ENCODE measurements at places on chromosomes 6 and 20.

- no peak for DNase-seq
Measured at GRCh38 chr6:34414999-34415858, 10.6 kb downstream of the RPS10 start.

DNA sequence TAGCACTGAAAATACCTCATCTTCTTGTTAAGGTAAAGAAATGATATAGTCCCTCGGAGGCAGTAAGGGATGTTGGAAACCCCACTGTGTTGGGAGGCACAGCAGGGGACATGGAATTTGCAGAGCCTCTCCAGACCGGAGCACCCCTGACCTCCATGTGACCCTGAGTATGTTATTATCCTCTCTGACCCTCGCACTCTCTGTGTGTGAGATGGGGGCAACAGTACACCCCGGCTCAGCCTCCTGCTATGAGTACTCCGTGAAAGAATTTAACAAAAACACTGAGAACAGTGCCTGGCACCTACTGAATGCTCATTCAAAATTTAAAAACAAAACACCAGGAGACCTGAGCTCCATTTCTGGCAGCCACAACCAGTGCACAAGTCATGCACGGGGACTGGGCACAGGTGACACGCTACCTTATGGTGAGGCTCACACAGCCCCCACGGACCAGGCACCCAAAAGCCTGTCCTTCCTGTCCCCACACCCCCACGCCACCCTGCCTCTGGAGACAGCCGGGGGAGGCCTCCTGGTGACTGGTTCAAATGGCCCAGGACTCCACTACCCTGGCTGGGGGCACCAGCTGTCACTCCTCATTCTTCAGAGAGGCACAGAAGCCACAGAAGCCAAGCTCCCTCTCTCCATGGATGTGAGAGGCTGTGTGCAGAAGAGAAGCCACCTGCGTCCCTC is 6.1 kb downstream of the NINL start:
- DNase-seq = no peak

GRCh38 chr6:1619098-1619672 is 9.5 kb downstream of the FOXC1 start:
- no peak for DNase-seq

GRCh38 chr6:137235686-137236085 is 16.5 kb upstream of the IFNGR1 start:
- DNase-seq = no peak

DNA sequence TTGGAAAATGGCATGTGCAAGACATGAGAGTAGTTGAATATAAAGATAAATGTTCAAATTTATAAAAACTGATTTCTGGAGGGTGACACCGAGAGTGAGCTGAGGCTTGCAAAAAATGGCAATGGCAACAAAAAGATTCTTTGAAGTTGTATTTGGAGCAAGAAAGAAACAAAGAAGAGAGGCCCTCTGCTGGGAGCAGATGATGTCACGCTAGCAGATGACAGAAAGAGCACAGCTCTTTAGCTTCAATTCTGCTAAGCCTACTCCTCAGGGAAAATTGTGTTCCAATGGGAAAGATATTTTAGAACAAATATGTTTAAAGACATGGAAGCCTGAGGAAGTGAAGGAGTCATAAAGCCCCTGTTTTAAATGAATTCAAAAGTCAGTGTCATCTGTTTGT is 125.3 kb upstream of the NOX3 start:
- DNase-seq = no peak

- no peak for DNase-seq
Measured at GRCh38 chr20:46446851-46447250, 40.4 kb upstream of the ELMO2 start.

DNA sequence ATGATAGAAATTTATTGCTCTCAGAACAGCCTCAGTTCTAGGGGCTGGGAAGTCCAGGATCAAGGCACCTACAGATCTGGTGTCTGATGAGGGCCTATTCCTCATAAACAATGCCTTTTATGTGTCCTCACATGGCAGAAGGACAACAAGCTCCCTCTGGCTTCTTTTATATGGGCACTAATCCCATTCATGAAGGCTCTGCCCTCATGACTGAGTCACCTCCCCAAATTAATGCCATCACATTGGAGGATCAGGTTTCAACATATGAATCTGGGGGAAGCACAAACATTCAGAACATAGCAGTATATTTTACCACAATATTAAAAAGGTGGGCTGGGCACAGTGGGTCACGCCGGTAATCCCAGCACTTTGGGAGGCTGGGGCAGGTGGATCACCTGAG is 58.5 kb upstream of the CCN6 start:
- DNase-seq = no peak

DNA sequence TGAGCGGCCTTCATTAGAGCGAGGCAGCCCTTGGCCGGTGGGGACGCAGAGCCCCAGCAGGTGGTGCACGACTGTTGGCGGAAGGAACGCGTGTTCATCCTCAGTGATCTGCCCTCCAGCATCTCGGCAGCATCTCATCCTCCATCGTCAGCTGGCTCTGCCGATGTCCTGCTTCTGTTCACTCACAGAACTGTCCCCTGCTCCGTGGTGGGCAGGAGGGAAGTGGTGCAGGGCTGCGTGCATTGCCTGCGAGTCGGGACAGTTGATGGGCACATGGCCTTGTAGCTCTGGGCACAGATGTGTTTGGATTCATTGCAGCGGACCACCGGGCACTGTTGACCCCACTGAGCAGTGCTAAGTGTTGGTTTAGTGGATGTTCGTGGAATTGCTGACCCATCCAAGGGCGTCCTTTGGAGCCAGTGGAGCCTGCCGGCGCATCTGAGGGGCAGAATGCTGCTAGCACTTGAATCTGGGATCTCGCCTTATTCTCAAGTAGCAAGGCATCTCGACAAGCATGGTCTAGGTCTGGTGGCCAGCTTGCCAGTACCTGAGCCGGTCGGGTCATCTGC is 6.7 kb upstream of the SLC17A9 start:
- DNase-seq = no peak

DNA sequence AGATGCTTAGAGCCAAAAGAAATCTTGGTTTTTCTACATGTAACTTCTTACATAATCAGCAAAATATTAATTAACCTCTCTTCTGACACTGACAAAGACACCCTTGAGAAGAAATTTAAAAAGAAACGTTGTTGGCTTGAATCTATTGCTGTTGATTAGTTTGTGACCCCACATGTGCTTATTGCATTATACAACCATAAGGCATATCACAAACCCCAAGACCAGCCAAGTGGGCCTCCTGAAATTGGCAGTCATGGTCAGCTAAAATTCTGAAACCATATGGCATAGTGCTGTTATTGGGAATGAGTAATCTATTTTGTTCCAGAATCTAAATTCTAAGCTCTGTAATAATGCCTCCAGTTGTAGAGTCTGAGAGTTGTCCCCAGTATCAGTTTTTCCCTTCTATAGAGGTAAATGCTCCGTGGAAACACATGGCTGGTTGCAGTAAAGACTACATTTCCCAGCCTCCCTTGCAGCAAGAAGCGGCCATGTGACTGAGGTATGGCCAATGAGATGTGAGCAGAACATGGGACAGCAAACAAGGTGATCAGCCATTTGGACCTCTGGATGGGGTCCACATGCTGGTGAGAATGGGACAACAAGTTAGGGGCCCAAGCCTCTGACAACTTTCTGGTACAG is 42.3 kb upstream of the PTPN1 start:
- no peak for DNase-seq

DNA sequence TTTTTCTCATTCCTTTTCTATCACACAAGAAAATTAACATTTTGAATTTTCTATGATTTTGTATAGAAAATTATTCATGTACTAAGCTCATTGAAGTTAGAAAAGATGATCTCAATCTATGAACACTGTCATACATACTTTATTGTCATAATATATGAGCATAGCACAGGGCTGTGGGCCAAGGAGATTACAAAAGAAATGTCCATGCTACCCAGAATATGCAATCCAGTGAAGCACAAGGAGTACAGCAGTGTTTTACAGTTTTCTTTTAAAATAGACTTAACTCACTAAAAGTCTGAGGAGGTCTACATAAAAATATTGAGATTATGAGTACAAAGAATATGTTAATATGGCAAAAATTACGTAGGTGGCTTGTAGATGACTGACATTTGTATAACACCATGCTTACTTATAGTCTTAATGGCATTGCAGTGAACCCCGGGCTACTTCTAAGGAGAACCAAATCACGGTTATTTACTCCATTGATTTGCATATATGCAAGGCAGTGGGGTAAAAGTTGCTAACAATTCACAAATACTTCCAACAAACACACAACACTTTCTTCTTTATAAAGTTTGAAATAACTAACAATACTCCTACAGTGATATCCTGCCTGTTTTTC is 257.1 kb downstream of the BCKDHB start:
- DNase-seq = no peak

DNA sequence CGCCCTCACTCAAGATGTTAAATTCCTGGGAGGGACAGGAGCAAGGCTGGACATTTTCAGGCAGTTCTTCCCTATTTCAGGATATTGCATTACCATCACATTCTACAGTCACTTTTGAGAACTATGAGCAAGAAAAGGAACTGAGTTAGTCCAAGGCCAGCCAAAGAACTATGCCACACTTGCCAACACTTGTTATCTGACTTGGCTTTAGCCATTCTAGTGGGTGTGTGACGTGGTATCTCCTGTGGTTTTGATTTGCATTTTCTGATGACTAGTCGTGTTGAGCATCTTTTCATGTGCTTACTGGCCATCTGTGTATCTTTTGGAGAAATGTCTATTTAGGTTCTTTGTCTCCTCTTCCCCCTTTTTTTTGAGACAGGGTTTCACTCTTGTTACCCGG is 12.0 kb downstream of the XRN2 start:
- DNase-seq = peak; percentile 33

GRCh38 chr20:38092260-38092857 is 58.8 kb downstream of the RPRD1B start:
- no peak for DNase-seq

DNA sequence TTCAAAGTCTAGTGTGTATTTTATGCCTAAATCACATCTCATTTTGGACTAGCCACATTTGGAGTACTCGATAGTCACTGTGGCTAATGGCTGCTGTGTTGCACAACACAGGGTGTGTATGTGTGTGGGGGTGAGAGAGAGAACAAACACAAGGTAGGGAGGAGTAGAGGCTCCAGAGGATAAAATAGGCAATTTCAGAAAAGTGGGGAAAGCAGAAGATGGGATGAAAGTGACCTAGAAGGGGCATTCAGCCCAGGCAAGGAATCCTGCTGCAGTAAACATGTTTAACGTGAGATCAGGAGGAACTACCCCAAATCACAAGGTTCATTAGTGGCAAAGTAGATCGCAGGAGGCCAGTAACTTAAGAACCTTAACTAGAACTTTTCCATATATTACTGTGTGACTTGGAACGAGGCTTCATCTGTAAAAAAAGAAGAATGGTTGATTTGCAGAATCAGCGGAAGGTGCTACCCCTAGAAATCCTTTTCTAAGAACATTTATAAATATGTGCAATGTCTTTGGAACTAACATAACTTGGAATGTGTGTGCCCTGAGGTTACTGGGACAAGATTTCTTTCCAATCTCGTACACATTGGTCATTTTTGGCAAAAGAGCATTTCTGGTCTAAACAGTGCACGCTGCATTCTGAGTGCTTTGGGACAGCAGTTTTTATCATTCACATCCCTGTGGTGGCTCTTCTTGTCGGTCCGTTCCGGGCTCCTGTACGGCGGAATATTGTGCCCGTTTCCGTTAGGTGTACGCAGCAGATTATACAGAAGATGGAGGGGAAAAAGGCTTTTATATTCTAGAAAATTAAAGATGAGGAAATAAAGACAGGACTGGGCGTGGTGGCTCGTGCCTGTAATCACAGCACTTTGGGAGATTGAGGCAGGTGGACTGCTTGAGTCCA is 2.6 kb downstream of the DUSP22 start:
- no peak for DNase-seq

DNA sequence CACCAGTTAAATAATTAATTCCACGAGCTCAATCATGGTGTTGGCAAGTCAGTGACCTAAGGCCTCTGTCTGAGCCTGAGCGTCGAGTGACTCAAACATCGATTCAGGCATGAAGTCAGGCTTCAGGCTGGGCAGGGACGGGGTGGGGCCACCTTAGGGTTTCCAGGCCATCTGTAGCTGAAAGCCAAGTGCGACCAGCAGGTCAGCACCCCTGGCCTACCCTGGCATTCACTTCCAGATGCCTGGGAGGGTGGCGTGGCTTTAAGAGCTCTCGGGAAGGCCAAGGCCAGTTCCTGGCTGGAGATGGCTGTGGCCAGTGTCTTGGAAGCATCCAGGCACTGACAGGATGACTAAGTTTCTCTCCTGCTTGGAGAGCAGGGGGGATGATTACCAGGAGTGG is 113.4 kb downstream of the DACT2 start:
- DNase-seq = no peak

GRCh38 chr6:12473494-12473893 is 183.3 kb downstream of the EDN1 start:
- no peak for DNase-seq

DNA sequence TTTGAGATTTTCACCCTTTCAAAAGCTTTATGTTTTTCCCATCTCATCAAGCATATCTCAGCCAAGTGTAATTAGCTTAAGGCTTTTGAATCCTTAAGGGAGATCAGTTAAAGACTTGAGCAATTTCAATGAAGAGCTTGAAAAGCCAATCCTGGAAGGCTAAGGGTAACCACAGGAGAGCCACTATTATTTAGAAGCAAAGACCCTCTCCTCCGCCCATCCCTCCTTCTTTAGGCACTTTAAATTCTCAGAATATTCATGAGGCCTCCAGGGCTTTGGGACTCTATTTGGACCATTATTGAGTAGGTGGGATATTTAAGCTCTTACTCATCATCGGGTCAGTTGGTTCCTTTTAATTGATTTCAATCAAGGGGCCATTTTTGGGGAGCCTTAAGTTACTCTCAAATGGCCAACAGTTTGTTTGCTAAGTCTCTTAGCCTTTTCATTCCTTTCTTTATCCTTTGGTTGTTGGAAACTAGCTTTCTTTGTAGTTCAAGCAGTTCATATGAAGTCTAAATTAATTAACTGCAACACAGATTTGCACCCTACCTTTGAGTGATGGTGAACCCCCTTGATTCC is 567.2 kb downstream of the KIF16B start:
- no peak for DNase-seq

DNA sequence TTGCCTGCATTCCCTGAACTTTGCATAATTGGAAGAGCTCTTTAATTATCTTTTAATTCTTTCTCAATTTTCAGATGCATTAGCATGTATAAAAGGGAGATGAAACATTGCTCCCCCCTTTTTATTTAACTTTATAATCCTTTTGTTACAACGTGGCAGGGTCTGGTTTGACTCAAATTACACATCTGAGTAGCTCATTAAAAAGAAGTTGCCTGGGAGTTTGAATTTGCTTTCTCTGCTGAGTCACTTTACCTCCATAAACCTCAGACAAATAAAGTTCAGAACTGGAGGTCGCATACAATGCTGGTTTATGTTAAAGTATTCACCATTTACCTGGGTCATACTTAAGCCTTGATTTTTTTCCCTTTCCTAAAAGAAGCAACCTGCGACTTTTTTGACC is 495.2 kb downstream of the PREX1 start:
- DNase-seq = no peak

- DNase-seq = no peak
Measured at GRCh38 chr6:136897071-136897470, 25.0 kb upstream of the SLC35D3 start.

- no peak for DNase-seq
Measured at GRCh38 chr6:119283979-119284545, 65.5 kb downstream of the MAN1A1 start.

Measured in keratinocyte (primary cell).